Activated CD8-positive, alpha-beta memory T cell treated with anti-CD3 and anti-CD28 coated beads, Interleukin-2, amount 10 ng/mL, durations not matched to agents 7 days and 5 days (primary cell): ENCODE measurements at places on chromosomes 1 and 21.
A peak's percentile ranks its signal among the peaks of the same experiment; 100 is the strongest.

DNA sequence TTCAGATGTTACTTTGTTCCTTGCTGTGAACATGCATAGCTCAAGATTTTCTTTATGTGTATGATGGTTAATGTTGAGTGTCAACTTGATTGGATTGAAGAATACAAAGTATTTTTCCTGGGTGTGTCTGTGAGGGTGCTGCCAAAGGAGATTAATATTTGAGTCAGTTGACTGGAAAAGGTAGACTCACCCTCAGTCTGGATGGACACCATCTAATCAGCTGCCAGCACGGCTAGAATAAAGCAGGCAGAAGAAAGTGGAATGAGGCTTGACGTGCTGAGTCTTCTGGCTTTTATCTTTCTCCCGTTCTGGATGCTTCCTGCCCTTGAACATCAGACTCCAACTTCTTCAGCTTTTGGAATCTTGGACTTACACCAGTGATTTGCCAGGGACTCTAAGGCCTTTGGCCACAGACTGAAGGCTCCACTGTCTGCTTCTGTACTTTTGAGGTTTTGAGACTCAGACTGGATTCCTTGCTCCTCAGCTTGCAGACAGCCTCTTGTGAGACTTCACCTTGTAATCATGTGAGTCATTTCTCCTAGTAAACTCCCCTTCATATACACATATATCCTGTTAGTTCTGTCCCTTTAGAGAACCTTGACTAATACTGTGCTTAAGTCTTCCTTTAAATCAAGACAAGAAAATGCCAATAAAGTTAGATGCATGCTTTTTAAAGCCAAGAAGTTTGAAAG is 626.6 kb downstream of the KCNT2 start:
- no peak overlapping the region for H3K4me3 ChIP-seq
- H3K36me3 ChIP-seq, result no peaks in the 10 kb centered on the region
- H3K4me1 ChIP-seq, result no peaks in the 10 kb centered on the region

- H3K4me1 ChIP-seq, result peaks cover 13% of the 10 kb centered on the region
- peaks cover 7% of the 10 kb centered on the region for H3K36me3 ChIP-seq
- H3K4me3 ChIP-seq, result no peak overlapping the region
- H3K27ac ChIP-seq, result no peak overlapping the region
- DNase-seq, result no peak
Observed at GRCh38 chr1:119004129-119004527, 16.0 kb upstream of the TBX15 start.

GRCh38 chr1:51192213-51192843 is 43.7 kb upstream of the RNF11 start:
- no peaks in the 10 kb centered on the region for H3K36me3 ChIP-seq
- H3K27ac ChIP-seq, result no peak overlapping the region
- no peak overlapping the region for H3K4me3 ChIP-seq
- DNase-seq, result peak; percentile 65
- H3K27me3 ChIP-seq, result peaks cover 6% of the 10 kb centered on the region

- no peaks in the 10 kb centered on the region for H3K27me3 ChIP-seq
- no peaks in the 10 kb centered on the region for H3K36me3 ChIP-seq
- no peak overlapping the region for H3K27ac ChIP-seq
- no peak overlapping the region for H3K4me3 ChIP-seq
Observed at GRCh38 chr1:83588140-83588539, 410.8 kb downstream of the TTLL7 start.

DNA sequence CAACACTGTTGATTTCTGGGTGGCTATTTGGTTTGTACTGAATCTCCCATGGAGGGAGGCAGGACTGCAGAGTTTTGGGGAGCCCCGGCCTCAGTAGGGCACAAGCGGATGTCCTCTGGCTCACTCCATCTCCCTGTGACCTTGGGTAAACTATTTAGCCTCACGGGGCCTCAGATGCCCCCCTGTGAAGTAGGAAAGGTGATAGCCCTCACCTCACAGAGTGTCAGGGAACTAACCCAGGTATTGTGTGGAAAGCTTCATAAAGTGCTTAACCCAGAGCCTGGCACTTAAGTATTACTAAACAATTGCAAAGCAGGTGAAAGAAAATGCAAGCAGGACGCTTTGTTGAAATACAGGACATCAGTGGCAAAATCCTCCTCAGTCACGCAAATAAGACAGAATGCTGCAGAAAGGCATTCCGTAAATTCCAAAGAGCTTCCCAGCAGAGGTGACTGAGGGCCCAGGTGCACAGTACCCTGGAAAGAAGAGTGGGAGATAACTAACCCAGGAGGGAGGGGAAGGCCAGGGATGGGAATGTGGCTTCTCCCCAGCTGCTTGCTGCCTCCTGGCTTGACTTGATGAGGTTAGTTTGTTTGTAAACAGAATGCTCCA is 436.3 kb downstream of the PRDM2 start:
- no peak overlapping the region for H3K4me3 ChIP-seq
- no peak overlapping the region for H3K27ac ChIP-seq
- no peak for DNase-seq
- no peaks in the 10 kb centered on the region for H3K4me1 ChIP-seq
- H3K27me3 ChIP-seq, result no peaks in the 10 kb centered on the region

GRCh38 chr1:70906800-70907199 is 140.8 kb downstream of the PTGER3 start:
- H3K4me3 ChIP-seq, result no peak overlapping the region
- H3K27me3 ChIP-seq, result no peaks in the 10 kb centered on the region
- no peaks in the 10 kb centered on the region for H3K4me1 ChIP-seq
- H3K27ac ChIP-seq, result no peak overlapping the region
